ENCODE measurements at places on chromosomes 3 and 15.

DNA sequence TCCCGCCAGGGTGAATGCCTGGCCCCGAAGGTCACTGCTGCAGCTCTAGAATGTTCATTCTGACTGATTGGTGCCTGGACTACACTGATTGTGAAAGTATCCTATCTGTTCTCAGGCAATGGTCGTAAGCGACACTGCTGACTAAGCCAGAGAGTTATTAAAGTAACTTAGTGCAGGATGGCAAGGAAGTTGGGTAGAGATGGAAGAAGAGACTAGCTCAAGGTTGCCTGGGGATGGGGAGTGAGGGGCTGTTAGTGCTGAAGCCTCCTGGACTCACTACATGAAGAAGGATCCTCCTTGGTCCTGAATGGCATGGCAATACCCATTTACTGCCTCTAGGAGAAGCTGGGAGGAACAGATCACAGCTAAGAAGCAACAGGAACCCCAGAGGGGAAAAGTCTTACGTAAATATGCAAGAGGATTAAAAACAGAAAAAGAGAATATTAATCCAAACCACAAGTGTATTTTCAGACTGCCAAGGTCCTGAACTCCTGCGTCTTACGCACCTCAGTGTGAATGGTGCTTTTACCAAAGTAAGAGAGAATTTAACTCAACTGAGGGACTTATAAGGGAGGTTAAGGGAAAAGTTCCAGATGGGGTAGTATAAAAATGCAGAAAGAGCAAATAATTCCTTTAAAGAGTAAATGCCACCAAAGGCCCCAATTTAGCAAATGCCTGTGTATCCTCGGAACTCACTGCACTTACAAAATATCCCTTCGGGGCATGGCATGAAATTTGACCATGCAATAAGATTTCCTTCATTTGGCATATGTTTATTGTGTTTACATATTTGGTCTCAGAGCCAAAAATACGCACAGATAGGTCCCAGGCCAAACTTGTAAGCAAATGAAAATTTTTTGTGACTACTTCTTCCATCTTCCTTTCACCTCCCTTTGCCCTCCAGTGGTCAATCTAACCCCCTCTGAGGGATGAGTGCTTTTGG is 64.0 kb upstream of the DGKG start:
- no peak for DNase-seq

GRCh38 chr15:87866961-87867360 is 389.6 kb downstream of the NTRK3 start:
- no peak for DNase-seq

- DNase-seq = peak; percentile 2
These were observed 744.7 kb downstream of the EPHA3 start for GRCh38 chr3:89851974-89852621.

- DNase-seq = no peak
These were observed 48.2 kb downstream of the MDFIC2 start for GRCh38 chr3:70264122-70264780.

GRCh38 chr3:16090024-16090423 is 84.5 kb upstream of the GALNT15 start:
- DNase-seq = no peak

DNA sequence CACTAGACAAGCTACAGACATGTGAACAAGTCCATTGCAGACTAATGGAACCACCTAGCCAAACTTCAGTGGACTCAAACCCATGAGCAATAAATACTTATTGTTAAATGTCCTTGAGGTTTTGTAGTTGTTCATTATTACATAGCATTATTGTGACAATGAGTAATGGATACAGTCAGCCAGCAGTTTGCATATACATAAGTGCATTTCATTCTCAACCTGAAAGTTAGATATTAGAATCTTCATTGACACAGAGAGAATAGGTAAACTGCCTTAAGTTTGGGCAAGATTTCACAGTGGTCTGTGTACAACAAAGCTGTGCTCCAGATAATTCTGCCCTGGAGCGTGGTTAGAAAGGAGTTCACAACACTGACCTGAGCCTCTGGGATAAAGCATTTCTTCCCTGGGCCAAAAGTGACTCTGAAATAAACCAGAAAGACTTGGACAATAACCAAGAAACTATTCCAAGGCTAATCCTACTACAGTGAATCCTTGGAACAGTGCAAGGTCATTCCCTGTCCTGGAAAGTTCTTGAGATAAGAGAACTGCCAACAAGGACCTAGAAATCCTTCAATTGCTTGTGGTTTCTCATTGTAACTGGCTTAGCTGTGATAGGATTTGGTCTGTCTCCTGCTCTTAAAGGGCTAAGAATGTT is 225.5 kb upstream of the STT3B start:
- no peak for DNase-seq

DNA sequence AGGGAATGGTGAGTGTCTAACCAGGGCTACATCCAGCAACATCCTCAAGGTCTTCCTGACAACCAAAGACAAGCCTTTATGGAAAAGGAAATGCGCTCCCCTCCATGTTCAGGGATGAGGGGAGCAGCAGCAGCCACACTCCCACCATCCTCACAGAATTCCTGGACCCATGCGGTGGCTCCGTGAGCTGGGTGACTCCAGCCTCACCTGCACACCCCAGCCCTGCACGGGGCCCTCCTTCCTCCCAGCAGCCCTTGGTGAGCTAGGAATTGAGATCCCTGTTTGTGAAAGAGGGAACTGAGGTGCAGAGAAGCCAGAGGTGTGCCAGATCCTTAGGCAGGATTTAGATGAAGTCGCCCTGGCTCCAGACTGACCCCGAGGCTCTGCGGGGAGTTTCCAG is 52.3 kb downstream of the GRIP2 start:
- DNase-seq = no peak

- no peak for DNase-seq
These were observed 2.6 kb downstream of the BHLHE40 start for GRCh38 chr3:4981665-4982494.

DNA sequence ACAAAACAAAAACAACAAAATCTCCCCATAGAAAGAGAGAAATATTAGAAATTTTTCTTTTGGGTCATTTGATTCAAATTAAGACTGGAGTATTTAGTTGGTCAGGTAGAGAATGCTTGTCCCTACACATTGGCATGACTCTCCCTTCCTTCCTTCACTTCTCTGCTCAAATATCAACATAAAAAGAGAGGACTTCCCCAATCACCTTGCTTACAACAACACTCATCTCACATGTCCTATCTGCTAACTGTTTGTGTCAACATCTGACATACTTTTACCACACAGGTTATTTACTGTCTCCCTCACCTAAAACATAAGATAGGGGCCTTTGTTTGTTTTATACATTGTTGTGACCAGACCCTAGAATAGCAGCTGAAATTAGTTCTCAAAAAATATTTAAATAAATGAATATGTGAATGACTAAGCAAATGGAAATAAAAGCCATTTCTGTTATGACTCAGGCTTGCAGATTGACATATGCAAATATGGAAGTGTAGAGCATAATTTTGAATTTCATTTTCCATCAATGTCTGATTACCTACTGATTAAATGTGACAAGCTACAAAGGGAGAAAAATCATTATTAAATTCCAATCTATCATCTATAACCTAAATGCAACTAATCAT is 304.8 kb downstream of the CTNNB1 start:
- DNase-seq = no peak

- DNase-seq = no peak
These were observed 175.8 kb upstream of the MME start for GRCh38 chr3:154904328-154904727.

DNA sequence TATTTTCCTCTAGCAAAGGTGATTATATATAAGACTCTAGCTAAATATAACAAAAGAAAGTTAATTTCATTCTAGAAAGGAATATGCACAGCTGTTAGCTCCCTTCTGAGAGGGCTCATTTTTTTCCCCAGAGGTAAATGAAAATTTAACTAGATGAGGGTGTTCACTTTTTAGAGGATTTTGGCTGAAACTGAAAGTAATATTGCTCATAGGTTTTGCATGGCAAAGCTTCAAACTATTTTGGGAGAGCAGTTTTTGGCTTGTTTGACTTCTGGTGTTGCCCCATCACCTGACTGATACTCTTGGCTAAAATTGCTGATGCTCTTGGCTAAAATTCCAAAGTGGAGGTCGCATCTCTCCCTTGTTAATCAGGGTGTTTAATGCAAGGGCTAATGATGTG is 311.9 kb downstream of the EDEM1 start:
- DNase-seq = no peak

GRCh38 chr15:31326875-31327668 is 437 bp downstream of the KLF13 start:
- no peak for DNase-seq

DNA sequence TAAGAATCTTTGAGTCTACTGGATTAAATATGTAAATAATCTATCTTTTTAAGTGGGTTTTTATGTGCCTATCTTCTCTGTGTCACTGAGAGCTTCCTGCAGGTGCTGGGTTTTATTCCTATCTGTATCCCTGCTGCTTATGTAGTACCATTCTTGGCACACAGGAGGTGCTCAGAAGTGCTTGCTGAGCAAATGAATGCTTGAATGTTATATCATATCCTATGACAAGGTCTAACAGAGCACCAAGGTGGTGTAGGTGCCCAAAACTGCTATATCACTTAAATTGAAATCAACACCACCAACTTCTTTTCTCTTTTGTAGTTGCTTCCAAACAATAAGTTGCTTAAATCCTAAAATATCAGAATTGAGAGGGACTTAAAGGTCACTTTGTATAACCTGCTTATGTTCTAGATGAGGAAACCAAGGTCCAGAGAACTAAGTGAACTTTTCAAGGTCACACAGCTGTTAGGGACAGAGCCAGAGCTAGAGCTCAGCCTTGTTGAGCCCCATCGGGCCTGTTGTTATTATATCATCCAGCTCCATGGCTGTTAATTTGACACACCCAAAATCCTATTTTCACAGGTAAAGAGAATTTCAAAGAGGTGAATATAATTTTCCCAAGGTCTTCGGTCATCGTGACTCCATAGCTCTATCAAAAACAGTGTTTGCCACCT is 46.0 kb downstream of the CCNL1 start:
- no peak for DNase-seq

- no peak for DNase-seq
These were observed 54.8 kb downstream of the FBN1 start for GRCh38 chr15:48590723-48591122.

GRCh38 chr15:88637841-88638625 is 783 bp upstream of the ISG20 start:
- DNase-seq = no peak

DNA sequence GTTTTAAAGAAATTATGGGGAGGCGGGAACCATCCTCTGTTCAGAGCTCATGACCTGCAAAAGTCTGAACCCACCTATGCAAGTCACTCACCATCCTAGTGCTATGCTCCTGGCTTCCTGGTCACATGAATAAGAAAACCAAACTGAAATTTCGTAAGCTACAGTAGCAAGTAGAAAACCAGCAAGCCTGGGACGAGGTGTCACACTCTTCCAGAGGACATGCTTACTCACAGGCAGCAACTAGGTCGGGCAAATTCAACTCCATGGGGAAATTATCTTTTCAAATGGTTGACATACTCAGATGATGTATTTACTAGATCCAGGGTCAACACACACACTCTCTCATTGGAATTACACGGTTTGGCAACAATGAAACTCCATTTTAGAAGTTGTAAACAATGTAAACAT is 31.3 kb downstream of the LDHAL6B start:
- DNase-seq = no peak

DNA sequence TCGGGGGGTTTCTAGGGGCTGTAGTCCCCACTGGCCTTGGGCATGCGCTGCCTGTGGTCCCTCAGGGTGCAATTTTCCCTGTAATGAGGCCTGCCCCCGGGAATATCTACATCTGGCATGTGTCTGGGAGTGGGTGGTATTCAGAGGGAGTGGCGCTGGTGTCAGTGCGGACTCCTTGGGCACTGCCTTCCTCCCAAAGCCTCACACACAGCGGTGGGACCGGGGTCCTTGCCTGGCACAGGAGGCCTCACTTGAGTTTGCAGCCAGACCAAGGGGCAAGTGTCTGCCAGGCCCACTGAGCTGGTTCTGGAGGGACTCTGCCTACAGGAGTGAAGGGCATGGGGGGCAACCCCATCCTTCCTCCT is 53.5 kb upstream of the PCSK6 start:
- no peak for DNase-seq

DNA sequence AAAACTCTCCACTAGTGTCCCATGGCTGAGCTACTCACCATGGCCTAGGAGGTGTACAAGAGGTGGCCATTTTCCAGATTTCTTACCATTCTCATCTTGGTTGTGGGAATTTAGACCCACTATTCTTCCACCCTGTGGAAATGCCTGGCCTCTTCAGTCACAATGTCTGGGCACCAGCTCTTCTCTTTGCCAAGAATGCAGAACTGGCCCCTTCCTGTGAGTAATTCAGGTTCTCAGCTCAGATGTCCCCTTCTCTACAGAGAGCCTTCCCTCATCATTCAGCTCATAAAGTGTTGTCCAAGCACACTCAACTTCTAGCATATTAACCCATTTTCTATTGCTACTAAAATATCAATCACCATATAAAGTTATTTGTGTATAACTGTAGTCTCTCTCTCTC is 575.5 kb upstream of the KCNMB2 start:
- DNase-seq = no peak

GRCh38 chr15:45637552-45638033 is 2.8 kb downstream of the SQOR start:
- DNase-seq = peak; percentile 56

- DNase-seq = no peak
These were observed 51.7 kb upstream of the SLC4A7 start for GRCh38 chr3:27535809-27536392.

DNA sequence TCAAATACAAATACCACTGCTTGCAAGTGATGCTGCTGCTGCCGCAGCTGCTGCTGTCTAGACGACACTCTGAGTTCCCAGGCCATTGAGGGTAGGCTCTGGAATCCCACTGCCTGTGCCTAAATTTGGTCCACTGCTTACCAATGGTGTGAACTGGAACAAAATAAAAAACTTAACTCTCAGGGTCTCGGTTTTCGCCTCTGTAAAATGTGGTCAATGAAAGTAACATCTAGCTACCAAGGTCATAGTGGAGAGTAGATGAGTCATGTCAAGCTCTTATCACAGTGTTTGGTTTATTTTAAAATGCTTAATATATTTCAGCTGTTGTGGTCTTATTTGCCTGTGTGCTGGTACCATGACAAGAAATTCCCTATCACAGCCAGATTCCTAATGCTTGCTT is 299.3 kb downstream of the CLSTN2 start:
- DNase-seq = no peak

GRCh38 chr3:120064641-120065040 is 29.6 kb downstream of the GSK3B start:
- DNase-seq = no peak

GRCh38 chr3:168988853-168989252 is 674.7 kb downstream of the MECOM start:
- no peak for DNase-seq

GRCh38 chr3:21573291-21573690 is 177.7 kb downstream of the ZNF385D start:
- DNase-seq = no peak

- peak; percentile 60 for DNase-seq
These were observed 80.8 kb downstream of the SMAD3 start for GRCh38 chr15:67146234-67146633.

GRCh38 chr3:187084126-187084525 is 55.2 kb downstream of the RPL39L start:
- no peak for DNase-seq

GRCh38 chr3:118476885-118477618 is 557.6 kb downstream of the IGSF11 start:
- no peak for DNase-seq

GRCh38 chr15:68508485-68509189 is 70.2 kb upstream of the CORO2B start:
- DNase-seq = no peak

GRCh38 chr3:160150066-160150465 is 75.2 kb upstream of the C3orf80 start:
- DNase-seq = no peak
